H1 (cell line): ENCODE measurements at places on chromosomes 4 and X.

- no peak for DNase-seq
Measured at GRCh38 chrX:110338935-110339334, 19.7 kb upstream of the RTL9 start.

DNA sequence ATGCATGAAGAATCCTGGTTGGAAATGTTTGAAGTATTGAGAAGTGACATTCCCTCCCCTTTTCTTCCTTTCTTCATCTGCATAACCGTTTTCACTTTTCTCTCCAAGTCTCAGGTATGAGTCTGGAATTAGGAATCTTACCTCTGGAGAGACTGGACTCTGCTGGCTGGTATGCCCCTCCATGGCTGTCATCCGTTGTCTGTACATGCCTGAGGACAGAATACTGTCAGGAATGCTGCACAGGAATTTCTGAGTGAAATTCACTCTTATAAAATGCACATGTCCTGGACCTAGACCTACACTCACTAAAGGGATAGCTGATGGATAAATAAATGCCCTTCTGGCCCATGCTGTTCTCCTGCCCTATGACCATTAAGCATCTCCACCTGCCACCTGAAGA is 179.5 kb downstream of the MSN start:
- DNase-seq: no peak

DNA sequence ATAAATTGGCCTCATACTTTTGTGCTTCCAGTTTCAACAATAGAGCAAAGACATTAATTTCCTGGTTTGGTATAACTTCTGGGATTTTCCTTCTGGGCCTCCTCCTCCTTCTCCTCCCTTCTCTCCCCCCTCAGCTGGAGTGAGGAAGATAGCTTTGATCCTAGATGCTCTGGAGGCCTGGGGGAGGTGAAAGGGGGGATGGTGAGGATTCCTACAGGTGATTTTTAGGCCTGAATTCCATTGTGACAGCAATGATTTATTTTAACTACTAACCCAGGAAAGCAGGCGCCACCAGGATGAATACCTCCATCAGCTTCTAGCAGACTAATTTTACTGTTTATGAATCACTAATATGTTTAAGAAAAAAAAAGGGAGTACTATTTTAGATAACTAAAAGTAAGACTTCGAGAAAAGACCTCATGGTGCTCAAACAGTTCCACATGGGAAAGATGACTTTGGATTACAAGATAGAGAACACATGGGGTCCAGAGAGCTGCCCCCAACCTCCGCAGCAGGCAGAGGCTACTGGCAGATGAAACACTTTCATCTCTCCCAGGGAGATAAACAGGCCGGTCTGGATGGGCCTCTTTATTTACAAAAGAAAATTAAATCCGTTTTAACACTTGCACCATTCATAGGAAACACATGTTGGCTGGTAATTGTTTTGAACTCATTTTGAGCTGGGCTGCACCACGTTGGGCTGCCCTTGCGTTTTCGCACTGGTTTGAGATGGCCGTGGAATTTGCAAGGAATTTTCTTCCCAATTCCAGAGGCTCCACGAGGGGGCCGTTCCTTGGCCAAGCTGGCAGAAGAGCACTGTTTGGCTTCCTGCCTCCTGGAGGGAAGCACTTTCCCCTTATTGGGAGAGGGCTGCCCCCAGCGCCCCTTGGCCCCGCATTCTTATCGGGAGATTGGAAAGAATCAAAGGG is 125.1 kb upstream of the STX18 start:
- no peak for DNase-seq

DNA sequence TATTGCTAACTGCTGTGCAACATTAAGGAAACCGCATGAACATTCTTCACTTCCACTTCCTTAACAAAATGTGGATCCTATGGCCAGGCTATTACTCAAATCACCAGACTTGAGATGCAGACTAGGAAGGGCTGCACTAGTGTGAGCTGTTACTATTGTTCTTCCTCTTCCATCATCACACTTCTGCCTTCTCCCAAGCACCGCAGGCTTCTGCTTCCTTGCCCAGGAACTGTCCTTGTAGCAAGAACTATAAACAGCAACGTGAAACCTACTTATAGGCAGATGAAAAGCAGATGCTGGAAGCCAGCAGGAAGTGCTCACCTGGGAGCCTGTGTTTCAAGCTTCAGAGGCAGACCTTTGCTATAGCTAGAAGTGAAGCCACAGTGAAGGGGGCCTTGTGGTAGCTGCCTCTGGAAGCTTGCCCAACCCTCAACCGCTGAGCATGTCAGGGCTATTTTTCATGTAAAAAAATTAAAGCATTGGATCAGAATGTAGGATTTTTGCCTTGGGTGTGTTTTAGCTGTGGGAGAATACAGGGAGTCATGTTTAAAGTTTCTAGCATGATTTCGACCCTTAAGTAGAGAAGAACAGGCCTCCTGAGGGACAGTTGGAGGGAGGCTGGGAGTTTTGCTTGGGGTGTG is 43.9 kb downstream of the CLNK start:
- DNase-seq: no peak

DNA sequence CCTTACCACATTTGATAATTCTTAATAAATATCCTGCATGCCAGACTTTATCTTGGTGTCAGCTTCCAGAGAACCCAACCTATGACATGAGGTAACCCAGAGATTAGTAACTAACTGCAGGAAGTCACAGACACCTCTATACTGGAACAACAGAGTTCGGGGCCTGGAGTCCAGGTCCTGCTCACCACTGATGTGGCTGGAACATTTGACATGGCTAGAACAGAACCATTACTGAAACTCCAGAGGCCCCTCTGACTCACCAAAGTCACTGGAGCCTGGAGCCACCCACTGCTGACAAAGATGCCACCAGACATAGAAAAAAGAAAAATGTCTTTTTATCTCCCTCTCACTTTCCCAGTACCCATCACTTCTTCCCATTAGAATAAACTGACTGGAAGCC is 403.7 kb downstream of the MID1IP1 start:
- DNase-seq: no peak

DNA sequence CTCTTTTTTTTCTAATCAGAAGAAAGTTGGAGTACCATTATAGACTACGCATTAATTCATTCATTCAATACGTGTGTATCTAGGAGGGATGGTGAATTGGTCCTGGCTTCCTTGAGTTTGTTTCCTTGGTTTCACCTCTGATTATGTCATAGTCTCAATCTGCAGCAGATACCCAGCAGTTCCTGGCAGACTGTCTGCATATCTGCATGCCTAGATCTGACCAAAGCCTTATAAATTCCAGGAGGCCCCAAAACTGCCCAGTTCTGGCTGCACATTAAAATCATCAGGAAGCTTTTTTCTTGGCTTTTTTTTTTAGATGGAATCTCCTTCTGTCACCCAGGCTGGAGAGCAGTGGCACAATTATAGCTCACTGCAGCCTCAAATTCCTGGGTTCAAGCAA is 27.2 kb upstream of the SLC34A2 start:
- no peak for DNase-seq

GRCh38 chr4:154779362-154779947 is 1.6 kb upstream of the RBM46 start:
- no peak for DNase-seq

DNA sequence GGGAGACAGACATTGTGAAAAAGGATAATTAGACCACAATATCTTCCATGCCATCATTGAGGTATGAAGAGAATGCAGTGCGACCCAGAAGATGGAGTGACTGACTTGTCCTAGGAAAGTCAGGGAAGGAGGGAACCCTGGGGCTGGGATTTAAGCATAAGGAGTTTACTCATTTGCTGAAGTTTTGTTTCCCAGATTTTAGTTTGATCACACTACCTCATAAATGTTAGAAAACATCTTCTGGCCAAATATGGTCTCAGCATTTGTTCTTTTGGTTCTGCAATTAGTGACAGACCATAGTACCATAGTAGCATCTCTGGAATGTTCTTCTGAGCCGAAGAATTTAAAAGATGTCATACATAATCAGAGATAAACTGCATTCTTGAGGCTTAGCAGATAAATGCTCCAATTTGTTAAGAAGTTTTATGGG is 96.5 kb upstream of the PGRMC2 start:
- no peak for DNase-seq
